ENCODE measurements at places on chromosomes 13 and 19.

DNA sequence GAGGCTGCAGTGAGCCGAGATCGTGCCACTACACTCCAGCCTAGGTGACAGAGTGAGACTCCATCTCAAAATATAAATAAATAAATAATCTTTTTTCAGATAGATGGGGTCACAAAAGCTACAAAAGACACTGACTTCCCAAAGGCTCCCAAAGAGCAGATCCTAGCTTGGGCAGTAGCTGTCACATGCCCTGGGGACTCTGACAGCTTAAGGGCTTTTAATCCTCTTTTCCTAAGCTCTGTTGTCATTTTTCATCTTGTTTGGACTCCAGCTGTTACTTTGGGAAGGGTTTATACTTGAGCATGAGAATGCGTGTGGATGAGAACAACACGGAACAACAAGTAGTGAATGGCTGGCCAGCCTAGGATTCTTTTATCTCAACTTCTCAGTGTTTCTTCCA lies 231.7 kb downstream of the MZT1 start:
- DNase-seq = no peak

DNA sequence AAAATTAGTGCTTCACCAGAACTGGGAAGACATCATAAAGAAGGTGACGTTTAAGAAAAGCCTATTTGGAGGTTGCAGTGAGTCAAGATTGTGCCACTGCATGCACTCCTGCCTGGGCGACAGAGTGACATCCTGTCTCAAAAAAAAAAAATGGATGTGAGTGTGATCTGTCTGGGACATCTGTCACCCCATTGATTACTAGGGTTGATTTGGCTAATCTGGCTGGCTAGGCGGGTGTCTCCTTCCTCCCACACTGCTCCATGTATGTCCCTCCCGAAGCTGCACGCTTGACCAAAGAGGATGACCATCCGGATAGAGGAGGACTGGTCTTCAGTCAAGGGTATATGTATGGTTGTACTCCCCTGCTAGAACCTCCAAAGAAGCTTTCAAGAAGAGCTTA lies 2.6 kb downstream of the GTF2F2 start:
- DNase-seq = no peak

GRCh38 chr13:76527041-76527440 lies 359.2 kb downstream of the KCTD12 start:
- no peak for DNase-seq

DNA sequence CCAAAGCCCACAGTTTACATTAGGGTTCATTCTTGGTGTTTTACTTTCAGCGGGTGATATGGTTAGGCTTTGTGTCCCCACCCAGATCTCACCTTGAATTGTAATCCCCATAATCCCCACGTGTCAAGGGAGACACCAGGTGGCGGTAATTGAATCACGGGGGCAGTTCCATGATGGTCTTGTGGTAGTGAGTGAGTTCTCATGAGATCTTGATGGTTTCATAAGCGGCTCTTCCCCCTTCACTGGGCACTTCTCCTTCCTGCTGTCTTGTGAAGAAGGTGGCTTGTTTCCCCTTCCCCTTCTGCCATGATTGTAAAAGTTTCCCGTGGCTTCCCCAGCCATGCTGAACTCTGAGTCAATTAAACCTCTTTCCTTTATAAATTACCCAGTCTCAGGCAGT lies 12.0 kb downstream of the FPR2 start:
- no peak for DNase-seq

All from astrocyte of the hippocampus (primary cell).